ENCODE measurements at places on chromosomes 2 and 18. TPM values are rescaled to one million over a fixed set of nuclear protein-coding genes. Genes with fewer than 3 reads are reported as not detected.

The ARHGAP25 gene
- total RNA-seq = 3.0 TPM

The AGXT gene
- total RNA-seq = not detected

The RUFY4 gene
- not detected for total RNA-seq

The TYW5 gene
- 13.6 TPM for total RNA-seq

The IL1F10 gene
- total RNA-seq = not detected

The OR6B2 gene
- not detected for total RNA-seq

The AAK1 gene
- 174 TPM for total RNA-seq

The CPO gene
- total RNA-seq = not detected

The AKAIN1 gene
- not detected for total RNA-seq

The DYSF gene
- total RNA-seq = 135 TPM
